Epithelial cell of esophagus (primary cell): ENCODE measurements at places on chromosomes 3 and 15.

GRCh38 chr15:78750566-78750965, 60.7 kb downstream of the ADAMTS7 start:
- no peak for DNase-seq

DNA sequence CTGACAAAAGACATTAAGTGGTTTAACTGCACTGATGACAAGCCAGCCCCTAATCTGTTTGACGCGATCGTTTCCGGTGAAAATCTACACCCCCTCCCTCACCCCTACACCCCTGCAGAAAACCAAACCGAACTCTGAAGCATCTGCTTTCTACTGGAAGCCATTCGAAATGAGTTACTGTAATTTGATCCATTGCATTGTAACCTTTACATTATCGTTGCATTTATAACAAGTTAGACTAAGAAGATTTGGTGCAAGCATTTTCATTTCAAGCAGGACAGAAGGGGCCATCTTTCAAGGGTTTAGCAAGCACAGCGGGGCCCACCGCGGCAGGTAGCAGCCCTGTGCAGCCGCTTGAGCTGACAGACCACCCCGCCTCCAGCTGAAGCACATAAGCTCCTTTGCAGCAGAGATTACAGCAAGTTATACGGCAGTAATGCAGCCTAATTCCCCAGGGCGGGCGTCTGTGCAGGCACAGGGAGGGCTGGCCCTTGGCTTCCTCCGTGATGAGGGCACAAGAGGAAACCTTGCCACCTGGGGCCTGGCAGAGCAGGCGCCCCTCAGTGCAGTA, 79.3 kb downstream of the CHSY1 start:
- no peak for DNase-seq

GRCh38 chr3:170228093-170228766, 6.0 kb downstream of the PRKCI start:
- DNase-seq, result peak; percentile 71

- DNase-seq, result peak; percentile 45
These were observed 240.0 kb downstream of the MBNL1 start for GRCh38 chr3:152508705-152509104.

DNA sequence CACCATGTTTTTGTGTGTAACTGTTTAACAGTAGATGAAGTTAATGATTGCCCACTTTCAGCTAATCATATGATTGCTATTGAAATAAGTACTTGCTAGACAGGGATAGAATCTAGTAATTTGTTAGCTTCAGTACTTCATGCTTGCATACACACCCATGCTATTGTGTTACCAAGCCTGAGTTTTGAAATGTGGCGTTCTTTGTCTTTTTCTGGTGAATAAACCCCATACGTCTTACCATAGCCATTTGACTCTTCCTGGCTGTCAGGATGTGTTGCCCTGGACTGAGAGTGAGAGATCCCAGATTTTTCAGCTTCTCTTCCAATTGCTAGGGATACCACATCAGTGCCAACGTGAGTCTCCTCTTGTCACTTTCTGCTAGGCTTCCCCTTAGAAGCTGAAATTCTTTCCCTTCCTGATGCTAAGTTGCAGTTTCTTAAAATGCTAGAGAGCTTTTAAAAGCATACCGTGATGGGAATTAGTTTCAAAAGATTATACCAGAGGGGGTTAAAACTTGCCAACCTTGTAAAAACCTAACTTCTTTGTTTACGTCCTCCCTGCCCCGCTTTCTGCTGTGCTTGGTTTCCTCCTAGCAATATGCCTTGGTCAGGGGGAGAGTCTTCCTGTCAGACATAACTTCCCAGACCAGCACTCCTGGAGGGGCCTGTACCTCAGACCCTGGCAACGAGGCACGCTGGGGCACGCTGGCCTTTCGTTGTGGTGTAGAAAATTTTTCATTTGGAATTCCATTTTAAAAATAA, 62.9 kb upstream of the ULK4 start:
- no peak for DNase-seq

- DNase-seq, result peak; percentile 11
These were observed 48.1 kb upstream of the THUMPD3 start for GRCh38 chr3:9314796-9315195.

DNA sequence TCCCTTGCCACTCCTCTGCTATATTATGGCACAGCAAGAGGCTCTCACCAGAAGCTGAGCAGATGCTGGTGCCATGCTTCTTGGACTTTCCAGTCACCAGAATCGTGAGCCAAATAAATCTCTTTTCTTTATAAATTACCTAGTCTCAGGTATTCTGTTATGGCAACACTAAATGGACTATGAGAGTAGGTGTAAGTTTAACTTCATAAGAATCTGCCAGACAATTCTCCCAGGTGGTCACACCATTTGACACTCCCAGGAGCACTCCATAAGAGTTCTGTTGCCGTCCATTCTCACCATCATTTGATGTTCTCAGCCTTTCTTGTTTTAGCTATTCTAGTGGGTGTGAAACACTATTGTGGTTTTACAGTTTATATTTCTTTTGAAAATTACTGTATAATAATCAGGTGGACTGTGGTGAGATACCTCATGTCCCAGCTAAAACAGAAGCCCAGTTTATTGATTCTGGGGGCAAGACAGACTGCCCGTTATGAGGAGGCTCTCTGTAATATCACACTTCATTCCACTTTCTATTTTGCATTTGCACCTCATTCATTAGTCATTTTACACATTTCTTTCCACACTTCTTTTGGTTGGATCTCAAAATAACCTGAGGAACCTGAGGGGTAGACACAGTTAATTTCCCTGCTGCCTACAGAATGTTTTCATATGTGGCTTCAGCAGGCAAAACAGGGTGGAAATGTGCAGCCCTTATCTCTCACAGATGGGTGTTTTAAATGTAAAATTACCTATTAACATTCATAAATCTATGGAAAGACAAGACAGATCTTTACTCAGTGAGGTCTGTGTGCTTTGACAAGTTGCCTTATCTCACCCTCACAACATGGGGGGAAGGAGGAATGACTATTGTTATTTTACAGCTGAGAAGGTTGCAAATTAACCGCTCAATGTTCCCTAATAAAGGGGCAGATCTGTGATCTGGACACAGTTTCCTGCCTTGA, 42.1 kb downstream of the CDCP1 start:
- DNase-seq, result no peak

DNA sequence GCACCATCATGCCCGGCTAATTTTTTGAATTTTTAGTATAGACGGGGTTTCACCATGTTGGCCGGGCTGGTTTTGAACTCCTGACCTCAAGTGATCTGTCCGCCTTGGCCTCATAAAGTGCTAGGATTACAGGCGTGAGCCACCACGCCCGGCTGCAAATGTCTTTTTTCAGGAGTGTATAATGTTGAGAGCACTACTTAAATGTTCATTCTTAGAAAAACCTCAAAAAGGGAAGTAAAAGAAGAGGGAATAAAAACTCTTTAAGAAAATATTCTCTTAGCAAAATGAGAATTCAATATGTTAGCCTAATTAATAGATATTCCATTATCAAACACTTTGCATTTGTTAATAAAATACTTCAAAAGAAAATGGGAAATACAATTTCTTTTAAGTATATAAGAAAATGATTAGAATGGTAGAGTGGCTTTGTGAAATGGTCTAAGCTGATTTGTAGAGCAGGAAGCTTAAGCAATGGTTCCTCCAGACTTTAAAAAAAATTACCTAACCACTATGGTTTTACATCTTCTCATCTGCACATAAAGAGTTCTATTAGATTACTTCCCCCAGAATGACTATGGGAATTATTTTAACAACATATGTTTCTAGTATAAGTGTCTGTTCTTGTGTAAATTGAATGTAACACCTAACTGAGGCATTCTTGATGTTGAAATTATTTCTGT, 226.7 kb upstream of the ALCAM start:
- no peak for DNase-seq

DNA sequence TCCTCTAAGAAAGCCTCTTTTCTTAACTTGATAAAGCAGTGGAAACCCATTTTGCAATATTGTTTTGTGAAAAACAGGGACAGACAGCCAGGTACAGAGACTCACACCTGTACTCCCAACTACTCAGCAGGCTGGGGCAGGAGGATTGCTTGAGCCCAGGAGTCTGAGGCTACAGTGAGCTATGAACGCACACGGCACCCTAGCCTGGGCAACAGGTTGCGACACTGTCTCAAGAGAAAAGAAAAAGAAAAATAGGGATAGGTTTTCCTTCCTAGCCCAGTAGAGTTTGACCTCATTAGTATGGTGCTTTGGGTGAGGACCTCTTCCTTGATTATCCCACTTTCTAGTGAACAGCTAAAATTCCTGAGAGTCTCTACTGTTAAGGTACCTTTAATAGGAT, 17.5 kb upstream of the YEATS2 start:
- no peak for DNase-seq
